ENCODE measurements at places on chromosomes 3 and 15. TPM values are rescaled to one million over a fixed set of nuclear protein-coding genes. Genes with fewer than 3 reads are reported as not detected.

DNA sequence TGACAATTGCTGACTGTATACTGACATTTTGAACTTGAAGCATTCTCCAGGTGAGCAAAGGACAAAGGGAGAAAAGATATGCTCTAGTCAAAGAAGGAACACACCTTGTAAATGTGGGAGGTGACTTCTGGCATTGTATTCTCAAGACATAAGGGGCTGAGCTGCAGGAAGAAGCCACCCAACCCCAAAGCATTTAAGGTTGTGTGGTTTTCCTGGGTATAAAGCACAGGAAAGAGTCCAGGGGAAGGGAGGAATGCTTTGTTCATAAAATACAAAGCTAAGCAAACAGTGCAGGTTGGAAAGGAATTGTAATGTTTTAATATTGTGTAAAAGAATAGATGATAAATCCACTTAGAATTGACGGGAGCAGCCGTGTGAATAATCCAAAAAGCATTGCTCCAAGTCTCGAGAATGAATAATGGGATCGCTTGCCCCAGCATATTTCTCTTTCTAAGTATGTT, 102.4 kb upstream of the LRIG1 start:
- peak; percentile 88 for DNase-seq

The SLC12A1 gene
- not detected for total RNA-seq

DNA sequence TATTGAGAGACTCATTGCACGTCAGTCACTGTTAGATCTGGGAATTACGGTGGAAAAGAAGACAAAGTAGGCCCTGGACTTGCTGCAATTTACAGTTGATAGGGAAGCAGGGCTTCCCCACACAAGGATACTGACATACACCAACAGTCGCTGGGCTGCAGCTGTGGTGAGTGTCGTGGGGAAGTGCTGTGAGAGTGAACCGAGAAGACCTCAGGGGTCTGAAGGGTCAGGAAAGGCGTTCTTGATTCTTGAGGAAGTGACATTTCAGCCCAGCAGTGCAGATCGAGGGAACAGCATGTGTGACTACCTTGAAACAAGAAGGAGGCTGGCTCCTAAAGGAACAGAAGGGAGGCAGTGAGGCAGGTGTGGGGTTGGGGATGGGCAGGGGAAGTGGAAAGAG, 22.5 kb downstream of the MYZAP start:
- DNase-seq: no peak

DNA sequence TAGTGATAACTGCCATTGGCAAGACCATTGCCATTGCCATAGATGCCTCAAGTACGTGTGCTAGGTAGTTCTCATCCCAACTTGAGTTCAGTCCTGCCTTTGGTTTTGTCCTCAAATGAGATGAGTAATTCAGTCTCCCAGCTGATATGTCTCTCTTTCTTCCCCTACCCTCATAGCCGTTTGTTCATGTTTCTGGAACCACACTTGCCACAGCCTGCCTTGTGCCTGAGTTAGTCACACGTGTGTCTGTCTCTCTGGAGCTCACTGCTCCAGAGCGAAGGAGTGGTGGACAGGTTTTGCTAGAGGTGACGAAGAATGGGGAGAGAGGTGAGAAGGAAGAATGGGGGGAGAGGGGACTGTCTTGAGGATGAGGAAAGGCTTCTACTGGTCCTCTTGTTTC, 88.0 kb upstream of the IGF1R start:
- no peak for DNase-seq

The B3GALNT1 gene
- 13.1 TPM for total RNA-seq

The DET1 gene
- 6.4 TPM for total RNA-seq

DNA sequence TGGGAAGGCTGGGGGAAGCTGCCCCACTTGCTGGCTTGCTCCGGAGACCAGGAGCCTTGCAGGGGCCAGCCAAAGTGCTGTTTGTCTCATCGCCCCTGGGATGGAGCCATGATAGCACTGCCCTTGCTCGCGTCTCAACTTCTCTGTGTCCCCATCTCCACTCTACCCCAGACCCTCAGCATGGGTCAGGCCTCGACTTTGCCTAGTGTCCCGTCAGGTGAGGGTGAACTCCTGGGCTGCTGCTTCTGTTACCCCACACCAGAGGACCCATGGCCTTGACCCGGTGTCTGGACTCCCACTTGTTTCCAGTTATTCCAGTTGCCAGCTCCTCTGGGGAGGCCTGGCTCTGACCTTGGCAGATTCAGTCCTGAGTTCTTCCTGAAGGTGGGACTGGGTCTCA, 36.5 kb upstream of the DUSP7 start:
- DNase-seq: no peak

The SLC6A11 gene
- total RNA-seq: not detected

DNA sequence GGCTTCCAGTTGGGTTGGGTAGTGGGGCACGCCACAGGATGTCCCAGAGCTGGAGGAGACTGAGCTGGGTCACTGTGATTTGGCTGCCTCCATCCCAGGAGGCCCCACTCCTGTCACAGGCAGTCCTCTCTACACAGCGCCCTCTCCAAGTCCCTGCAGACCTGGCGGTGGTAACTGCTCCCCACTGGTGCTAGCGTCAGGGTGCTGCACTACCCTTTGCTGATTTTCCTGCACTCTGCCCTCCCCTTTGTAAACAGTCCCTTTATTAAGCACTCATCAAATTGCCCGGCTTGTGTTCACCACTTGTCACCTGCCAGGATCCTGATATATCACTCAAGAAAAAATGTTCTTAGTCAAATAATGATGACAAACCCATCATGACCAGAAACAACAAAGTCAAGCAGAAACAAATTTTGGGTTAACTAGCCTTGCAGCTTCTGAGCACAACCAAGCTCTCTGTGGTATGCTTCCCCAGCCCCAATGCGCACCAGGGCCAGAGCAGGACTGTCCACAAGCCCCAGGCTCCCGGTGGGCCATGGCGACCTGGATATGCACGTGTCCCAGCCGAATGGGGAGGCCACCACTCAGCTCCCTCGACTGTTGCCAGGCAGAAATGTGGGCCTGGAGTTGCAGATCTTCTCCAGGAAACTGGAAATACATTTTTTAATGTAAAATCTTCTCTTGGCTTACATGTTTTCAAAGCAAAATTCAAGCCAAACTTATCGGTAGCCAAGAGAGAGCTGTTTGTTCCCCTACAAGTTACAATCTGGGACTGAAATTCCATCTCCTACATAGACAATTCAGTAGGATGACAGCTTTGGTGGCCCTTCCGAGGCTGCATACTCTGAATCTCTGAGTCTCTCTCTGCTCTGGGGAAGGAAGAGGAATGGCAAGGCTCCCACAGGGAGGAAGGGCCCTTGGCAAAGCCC, 24.5 kb downstream of the MEGF11 start:
- DNase-seq: no peak

- DNase-seq: no peak
These were observed 592.8 kb upstream of the GBE1 start for GRCh38 chr3:82354228-82354627.

- no peak for DNase-seq
These were observed 632 bp upstream of the IDH3A start for GRCh38 chr15:78148392-78149067.

The CFAP100 gene
- total RNA-seq: not detected

GRCh38 chr3:119245778-119246177, 5.1 kb upstream of the B4GALT4 start:
- no peak for DNase-seq

DNA sequence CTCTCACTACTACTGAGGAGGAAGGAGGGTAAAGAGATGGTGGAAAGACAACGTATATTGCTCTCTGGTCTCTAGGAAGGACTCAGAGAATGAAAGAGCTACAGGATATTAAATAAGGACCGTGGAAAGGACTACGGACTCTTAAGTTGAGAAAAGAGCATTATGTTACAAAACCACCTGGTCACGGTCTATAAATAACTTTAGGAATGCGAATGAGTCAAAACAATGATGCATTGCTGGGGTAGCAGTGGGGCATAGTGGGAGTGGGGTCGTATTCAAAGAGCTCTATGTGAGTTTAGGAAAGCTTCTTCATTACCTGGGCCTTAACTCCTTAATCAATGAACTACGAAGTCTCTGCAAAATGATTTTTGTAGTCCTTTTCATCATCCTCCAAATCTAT, 295.7 kb upstream of the SOX14 start:
- DNase-seq: no peak

DNA sequence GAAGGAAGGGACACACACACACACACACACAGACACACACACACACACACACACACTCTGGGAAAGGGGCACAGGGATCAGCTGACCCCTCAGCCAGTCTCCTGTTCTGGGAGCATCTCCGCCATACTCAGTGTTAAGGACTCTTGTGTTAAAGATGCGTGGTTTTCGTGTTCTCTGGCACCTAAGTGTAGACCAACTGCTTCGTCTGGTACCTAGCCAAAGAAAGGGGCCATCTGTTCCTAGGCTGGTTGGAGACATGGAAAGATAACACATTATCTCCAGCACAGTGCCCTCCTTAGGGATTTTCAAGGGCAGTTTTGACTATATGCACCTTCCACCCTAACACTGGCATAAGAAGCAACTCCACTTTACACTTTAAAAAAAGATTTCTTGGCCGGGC, 65.1 kb downstream of the EPHB1 start:
- DNase-seq: no peak

The GP5 gene
- 0.17 TPM for total RNA-seq

- DNase-seq: no peak
These were observed 6.9 kb downstream of the LRRN1 start for GRCh38 chr3:3806092-3806491.

- peak; percentile 6 for DNase-seq
These were observed 26.4 kb downstream of the LNP1 start for GRCh38 chr3:100427699-100428098.

- peak; percentile 69 for DNase-seq
These were observed 69.7 kb upstream of the LRRFIP2 start for GRCh38 chr3:37243820-37244748.

- DNase-seq: no peak
These were observed 131.7 kb downstream of the STAG1 start for GRCh38 chr3:136620436-136620835.

GRCh38 chr15:35383506-35383905, 162.5 kb downstream of the DPH6 start:
- DNase-seq: no peak
